ENCODE measurements at places on chromosomes 5 and 9. TPM values are rescaled to one million over a fixed set of nuclear protein-coding genes. Genes with fewer than 3 reads are reported as not detected.

Gene PCDHGB4
- not detected for total RNA-seq

Gene EIF4E1B
- total RNA-seq: not detected

Gene NUTM2F
- total RNA-seq: not detected

Gene NEUROG1
- not detected for total RNA-seq

DNA sequence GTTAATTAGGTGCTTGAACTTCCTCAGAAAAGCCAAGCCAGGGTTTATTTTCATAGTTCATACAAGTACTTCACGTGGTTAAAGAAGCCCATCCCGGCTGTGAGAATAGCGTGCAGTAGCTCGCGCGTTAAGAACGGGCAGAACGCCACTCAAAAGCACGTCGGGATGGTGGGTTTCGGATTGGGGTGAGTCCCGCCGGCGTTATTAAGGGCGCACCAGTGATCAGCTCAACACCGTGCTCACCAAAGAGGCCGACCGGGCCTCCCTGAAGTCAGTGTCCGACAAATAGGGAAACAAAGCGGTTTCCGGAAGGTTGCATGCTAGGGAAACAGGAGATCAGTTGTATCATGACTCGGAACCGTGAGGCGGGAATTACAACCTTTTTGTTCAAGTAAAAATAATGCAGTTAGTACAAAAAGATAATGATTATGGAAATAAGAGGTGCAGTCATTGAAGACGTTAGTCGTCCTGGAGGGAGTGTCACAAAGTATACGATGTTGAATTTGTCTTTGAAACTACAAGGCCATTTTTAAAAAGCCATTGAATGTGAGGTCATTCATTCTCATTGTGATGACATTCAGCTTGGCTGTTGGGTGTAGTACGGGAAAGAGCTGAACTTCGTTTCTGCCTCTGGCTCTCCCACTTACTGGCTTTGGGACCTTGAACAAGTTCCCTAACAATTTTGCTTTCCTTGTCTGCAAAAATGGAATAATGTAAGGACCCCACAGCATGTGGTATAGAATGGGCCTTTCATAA lies 992 bp downstream of the SETD9 start:
- peak; percentile 64 for DNase-seq

- no peak for DNase-seq
Observed at GRCh38 chr5:44641820-44642219, 166.9 kb upstream of the MRPS30 start.

GRCh38 chr9:69976152-69976551 lies 67.5 kb upstream of the MAMDC2 start:
- no peak for DNase-seq

GRCh38 chr5:120919017-120919416 lies 454.9 kb downstream of the PRR16 start:
- no peak for DNase-seq

DNA sequence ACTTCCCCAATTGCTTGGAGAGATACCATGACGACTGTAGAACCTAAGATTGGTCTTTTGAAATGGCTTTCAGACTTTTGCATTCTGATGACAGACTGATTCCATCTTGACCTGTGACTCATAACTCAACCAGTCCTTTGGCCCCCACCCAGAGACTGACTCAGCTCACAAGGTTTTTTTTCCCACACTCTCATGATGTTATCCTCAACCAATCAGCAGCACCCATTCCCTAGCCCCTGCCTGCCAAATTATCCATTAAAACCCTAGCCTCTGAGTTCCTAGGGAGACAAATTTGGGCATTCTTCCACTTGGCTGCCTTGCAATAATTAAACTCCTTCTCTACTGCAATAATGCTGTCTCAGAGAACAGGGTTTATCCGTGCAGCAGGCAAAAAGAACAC lies 1263.3 kb upstream of the CDH9 start:
- no peak for DNase-seq

- DNase-seq: no peak
Observed at GRCh38 chr9:69377981-69378380, 53.0 kb downstream of the ENTREP1 start.

DNA sequence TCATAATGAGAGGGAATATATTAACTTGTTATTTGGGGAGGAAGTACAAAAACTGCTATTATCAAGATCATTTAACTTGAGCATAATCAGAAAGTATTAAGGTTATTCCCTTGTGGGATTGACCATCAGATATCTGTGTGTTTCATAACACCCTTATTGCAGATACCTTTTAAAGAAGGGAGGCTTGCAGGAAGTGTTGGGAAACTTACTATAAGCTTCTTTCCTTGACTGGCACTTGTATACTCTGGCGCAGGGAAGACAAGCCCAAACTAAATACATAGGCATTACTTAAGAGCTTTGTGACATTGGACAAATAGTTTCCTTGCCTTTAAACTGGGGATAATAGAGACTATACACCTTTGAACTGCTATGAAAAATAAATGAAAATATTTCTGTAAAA lies 50.9 kb downstream of the PIK3R1 start:
- no peak for DNase-seq

DNA sequence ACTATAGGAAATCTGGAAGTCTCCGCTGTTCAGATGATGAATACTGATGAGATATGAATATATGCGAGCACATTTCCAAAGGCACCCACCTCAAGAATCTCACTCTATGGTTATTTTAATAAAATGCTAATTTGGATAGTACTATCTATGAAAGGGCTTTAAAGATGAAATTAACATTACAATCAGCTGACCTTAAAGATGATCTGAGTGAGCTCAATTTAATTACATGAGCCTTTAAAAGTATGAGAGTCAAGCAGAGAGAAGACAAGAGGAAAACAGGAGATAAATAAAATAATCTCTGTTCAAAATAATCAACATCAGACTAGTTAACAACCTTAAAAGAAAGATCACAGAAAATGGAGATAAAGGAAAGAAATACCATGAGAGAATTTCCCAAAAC lies 474.1 kb upstream of the TUSC1 start:
- DNase-seq: no peak

GRCh38 chr5:57841676-57842363 lies 359.2 kb upstream of the ACTBL2 start:
- no peak for DNase-seq

DNA sequence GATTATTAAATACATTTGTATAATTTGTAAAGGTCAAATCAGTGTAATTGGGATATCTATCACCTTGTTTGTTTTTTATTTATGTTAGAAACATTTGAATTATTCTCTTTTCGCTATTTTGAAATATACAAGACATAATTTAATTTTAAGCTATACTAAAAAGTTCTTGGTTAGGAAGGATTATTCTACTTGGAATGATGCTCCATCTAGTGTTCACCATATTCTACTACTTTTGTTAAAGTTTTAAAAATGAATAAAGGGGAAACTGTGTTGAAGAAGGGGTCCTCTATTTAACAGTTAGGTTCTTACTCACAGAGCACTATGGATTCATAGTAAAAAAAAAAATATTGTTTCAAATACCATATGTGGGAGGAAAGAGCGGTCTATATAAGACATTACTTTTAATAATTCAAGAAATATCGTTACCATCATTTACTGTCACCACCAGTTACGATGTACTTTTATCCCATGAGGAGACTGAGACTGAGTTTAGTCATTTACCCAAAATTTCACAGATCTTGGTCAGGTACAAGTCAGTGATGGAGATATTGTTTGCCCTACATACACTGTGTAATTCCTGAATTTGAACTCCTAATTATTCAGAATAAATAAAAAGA lies 6.3 kb upstream of the STOM start:
- no peak for DNase-seq

DNA sequence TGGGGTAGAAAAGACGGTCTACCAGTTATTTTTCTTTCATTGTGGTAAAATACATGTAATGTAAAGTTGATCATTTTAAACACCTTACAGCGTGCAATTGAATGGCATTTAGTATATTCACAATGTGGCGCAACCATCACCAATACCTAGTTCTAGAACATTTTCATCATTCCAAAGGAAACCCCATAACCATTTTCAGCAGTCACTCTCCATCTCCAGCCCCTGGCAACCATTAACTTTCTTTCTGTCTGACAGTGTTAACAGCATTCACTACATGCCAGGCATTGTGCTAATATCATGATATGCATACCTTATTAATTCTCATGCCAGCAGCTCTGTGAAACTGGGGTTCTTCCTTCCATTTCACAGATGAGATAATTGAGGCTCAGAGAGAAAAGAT lies 32.0 kb downstream of the PTGS1 start:
- DNase-seq: no peak
